ENCODE measurements at places on chromosomes 5 and 9.

GRCh38 chr9:120490888-120491595 is 88.9 kb downstream of the CDK5RAP2 start:
- no peak for DNase-seq

DNA sequence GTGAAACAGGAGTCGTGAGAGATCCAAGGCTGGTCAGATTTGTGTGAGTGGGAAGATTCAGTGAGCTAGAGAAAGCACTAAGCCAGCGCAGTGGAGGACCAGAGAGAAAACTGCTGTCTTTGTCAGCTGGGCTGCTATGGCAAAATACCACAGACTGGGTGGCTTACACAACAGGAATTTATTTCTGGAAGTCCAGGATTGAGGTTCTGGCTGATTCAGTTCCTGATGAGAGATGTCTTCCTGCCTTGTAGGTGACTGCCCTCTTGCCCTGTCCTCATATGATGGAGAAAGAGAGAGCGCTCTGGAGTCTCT is 24.2 kb upstream of the ANKRD33B start:
- no peak for DNase-seq

DNA sequence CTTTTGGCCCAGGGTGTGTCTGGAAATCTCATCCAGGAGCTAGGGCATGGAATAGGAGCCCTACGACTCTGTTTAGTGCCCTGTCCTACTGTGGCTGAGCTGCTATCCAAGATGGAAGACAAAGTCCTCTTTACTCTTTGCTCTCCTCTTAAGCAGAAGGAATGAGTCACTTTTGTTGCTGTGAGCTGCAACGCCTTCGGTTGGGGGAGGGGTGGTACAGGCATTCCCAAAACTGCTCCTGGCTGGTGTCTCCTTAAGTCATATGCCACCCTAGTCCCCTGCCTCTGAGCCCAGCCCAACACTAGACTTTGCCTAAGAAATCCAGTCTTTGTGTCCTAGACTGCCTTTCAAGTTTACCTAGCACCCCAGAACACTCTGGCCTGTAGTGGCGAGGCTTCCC is 99.9 kb downstream of the PRR16 start:
- no peak for DNase-seq

GRCh38 chr9:99054581-99054980 is 50.3 kb upstream of the TGFBR1 start:
- DNase-seq: no peak

- DNase-seq: no peak
These were observed 15.3 kb downstream of the MVB12B start for GRCh38 chr9:126341902-126342301.

DNA sequence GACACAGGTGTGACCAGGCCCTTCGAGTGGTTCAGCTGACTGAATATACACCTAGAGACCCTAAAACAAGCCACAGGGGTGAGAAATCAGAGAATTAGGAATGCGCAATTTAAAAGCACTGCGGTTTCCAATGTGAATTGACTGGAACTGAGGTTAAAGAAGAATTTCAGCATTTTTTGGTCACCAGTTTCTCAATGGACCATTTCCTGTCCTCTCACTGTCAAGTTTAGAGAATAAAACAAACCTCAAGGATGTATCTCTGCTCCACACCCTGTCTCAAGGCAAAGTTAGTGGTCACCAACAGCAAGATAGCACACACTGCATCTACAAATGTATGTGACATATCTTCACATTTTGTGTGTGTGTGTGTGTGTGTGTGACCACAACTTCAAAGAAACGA is 143.8 kb upstream of the MAP3K1 start:
- no peak for DNase-seq

DNA sequence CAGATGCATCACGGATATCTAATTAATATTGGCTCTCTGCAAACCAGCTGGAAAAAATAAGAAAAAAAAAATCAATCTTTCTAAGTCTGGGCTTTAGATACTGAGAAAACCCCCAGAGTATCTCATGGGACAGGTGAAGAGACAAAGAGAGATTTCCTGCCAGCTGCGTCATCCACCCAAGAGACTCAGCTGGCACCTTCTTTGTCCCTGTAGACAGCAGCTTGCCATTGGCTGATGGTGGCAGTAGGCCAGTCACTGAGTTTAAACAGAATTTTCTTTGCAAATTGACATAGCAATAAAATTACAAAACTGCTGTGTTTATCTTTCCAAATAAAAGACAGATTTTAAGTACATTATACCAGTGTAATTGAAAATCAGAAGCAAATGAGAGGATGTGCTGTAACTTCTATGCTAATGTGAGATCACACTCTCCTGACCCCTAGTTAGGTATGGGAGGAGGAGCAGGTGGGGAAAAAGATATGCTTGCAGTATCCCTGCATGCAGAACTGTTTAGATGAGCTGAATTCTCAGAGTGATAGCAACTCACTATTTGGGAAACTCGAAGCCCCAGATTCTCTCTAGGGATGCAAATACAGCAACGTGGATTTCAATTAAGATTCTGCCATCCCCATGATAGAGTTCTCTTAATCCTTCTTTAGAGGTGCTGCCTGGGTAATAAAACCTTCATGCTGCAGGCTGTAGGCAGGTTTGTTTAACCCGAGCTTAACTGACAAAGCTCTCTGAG is 72.2 kb downstream of the NMUR2 start:
- DNase-seq: peak; percentile 35

DNA sequence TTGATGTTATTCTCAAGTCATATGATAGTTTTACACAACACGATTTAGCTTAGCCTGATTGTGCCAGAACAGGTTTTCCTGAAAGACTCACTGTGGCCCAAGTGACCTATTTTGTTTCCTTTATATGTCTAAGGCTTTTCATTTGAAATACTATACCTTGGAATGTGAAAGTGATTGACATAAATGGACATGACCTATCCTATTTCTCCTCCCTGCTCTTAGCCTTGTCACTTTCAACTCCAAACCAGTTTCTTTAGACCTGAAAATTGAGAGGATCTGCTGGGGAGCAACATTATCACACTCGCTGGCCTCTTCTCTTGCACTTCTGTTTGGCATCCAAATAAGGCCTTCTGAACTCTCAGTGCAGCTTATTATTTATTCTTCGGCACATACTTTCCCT is 496.8 kb downstream of the MAT2B start:
- DNase-seq: no peak

- no peak for DNase-seq
These were observed 48.0 kb downstream of the FGF1 start for GRCh38 chr5:142637871-142638270.

GRCh38 chr9:127161081-127161624 is 38.7 kb upstream of the ANGPTL2 start:
- DNase-seq: no peak

GRCh38 chr5:122030251-122030650 is 47.8 kb downstream of the LOX start:
- DNase-seq: no peak

GRCh38 chr9:97711223-97711626 is 14.1 kb upstream of the XPA start:
- DNase-seq: no peak

GRCh38 chr9:136700959-136701667 is 11.3 kb upstream of the DIPK1B start:
- DNase-seq: no peak

- DNase-seq: no peak
These were observed 704 bp downstream of the CCDC112 start for GRCh38 chr5:115295777-115296123.

DNA sequence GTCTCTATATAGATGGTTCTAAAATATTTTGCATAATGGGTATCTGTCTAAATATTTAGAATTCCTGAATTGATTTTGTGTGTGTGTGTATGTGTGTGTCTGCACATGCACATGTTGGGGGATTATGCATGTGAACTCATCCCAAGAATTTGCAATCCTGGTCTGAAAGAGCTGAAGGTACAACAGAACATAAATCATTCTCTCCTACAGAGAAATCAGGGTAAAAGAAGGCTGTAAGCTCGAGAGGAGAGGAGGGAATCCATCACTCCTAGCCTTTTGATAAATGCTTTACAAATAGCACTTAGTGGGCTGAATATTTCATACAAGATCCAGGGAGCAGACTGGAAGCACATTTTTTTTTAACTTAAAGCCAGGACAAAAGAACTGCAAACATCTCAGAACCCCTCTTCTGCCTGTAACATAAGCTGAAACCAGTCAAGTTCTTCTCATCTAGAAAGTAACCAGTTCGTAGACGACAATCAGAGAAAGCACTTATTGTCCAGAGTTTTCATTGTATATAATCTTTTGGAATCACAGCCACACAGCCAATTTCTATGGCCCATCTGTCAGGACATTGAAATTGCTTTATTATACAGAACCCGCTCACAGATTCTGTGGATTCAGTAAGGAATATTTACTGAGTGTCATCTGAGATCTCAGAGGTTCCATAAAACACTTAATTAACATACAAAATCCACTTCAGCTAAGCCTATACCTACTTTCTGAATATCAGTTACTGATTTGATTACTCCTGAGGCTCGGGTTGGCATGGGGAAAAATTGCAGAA is 541.4 kb upstream of the ZNF462 start:
- DNase-seq: no peak

DNA sequence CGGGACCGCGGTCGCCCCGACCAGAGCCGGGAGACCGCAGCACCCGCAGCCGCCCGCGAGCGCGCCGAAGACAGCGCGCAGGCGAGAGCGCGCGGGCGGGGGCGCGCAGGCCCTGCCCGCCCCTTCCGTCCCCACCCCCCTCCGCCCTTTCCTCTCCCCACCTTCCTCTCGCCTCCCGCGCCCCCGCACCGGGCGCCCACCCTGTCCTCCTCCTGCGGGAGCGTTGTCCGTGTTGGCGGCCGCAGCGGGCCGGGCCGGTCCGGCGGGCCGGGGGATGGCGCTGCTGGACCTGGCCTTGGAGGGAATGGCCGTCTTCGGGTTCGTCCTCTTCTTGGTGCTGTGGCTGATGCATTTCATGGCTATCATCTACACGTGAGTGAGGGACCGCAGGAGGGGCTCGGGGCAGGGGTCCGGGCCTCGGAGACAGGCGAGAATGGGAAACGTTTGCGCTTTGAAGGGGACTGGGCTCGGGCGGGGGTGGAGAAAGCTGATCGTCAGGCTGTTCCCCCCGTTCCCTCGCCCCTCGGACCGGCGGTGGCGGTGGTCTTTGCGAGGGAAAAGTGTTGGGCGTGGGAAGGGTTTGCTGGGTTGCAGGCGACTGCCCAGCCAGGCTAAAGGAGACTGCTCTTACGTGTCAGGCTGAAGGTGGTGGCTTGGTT is 457 bp downstream of the UGCG start:
- DNase-seq: no peak

DNA sequence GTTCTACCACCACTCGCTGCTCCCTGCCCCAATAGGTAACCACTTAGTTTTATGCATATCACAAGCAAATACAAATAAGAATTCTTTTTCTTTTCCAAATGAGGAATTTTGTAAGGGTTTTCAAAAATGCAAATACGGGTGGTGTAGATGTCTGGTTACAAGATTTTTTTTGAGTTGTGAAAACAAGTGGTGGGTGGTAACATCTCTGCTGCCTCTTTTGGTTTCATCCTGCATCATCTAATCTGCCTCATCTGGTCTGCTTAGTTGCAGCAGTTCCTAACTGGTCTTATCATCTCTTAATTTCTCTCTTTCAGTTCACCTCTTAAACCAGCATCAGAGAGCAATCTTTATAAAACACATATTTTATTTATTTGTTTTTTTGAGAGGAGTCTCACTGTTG is 5.3 kb downstream of the NFX1 start:
- no peak for DNase-seq

- peak; percentile 77 for DNase-seq
These were observed 16.1 kb downstream of the GBGT1 start for GRCh38 chr9:133147412-133148198.

DNA sequence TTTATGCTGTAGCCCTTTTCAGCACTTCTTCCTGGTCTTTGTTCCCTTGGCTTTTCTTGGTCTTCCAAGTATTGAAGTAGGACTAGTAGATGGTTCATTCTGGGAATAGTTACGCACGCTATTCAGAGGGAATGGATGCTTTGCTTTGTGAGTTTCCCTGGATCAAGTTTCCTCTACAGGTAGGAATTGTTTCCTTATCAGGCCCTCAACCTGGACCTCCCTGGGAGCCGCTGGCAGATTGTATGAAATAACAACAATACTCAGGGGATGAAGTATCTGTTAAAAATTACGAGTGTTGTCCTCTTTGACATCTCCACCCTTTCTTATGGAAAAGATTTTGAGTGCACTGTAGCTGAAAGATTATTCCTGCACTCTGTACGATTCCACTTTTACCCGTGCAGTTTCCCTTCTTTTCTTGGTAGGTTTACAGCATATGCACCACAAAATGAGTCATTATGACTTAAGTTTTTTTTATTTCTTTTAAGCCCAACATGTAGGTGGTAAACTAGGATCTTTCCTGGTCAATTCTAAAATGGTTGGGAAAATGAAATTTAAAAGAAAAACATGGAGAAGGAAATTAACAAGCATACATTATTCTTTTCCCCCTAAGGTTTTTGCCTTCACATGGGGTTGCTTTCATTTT is 57.9 kb downstream of the ARHGAP26 start:
- DNase-seq: no peak

DNA sequence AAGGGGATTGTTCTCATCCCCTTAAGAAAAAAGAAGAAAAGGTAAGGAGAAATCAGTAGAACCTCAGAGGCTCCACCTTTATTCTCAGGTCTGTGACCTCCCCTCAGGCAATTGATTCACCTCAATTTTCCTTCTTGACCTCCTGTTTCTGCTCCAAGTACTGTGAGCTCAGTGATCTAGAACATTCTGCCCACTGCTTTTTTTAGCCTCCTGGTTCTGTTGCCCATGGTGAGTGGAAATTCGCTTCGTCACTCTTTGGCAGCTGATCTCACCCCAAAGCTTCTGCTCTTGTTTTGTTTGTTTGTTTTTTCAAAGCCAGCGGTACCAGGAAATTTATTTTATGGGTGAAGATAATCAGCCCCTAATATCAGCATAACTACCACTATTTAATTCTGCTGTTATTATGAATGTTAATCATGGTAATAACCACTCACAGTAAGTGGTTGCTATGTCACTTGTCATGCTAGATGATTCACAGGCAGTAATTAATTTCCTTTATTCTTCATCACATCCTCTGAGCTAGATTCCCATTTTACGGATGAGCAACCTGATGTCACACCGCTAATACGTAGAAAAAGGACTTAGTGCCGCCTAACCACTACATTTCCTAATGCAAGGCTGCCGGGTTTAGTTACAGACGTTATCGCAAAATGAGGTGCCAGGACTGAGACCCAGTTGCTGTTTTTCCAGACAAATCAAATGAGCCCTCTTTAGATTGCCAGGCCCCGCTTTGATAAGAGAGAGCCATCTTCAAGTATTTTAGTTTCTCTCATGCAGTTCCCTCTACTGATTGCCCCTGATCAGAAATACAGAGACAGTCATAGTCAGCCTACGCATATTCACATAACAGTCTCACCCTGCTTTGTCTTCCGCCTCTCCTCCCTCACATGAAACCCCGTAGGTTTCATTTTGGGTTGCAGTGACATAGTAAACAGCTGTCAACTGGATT is 78.2 kb downstream of the CYFIP2 start:
- DNase-seq: no peak

- no peak for DNase-seq
These were observed 13.3 kb upstream of the MPDZ start for GRCh38 chr9:13292782-13293181.

DNA sequence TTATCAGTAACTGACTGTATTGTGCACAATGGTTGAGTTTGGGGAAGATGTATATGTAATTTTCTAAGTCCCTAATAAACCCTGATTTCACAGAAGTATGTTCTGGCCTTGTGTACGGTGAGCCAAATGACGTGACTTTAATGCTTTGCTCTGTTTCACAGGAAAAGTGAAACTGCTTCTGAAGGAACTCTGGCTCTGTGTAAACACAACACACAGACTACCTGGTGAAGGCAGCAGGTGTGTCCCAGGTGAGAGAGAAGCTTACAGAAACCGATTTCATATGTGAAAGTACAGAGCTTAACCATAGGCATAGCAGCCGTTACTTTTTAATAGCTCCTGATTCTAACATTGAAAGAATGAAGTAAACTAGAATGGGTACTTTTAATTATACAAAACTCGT is 31.9 kb downstream of the ICE1 start:
- no peak for DNase-seq

- no peak for DNase-seq
These were observed 65.6 kb upstream of the FRRS1L start for GRCh38 chr9:109232449-109233237.
